Adrenal gland (tissue), 19 donors: ENCODE measurements at places on chromosomes 5 and 9. TPM values are rescaled to one million over a fixed set of nuclear protein-coding genes. Genes with fewer than 3 reads are reported as not detected.

FOXD4 gene
- total RNA-seq, result 0.41 TPM

LCN15 gene
- total RNA-seq, result not detected

GARIN3 gene
- not detected for total RNA-seq

SH3GL2 gene
- total RNA-seq, result not detected

ACSL6 gene
- total RNA-seq, result 7.8 TPM

GPR151 gene
- total RNA-seq, result not detected

NRG2 gene
- total RNA-seq, result 11.0 TPM

NRARP gene
- 1.3 TPM for total RNA-seq

FOXD4L4 gene
- not detected for total RNA-seq

GSN gene
- 439 TPM for total RNA-seq

QRFP gene
- not detected for total RNA-seq

GM2A gene
- total RNA-seq, result 62.6 TPM

SETD9 gene
- not detected for total RNA-seq

SLC44A1 gene
- total RNA-seq, result 52.8 TPM

LRRTM2 gene
- total RNA-seq, result not detected

SPINK6 gene
- total RNA-seq, result not detected

IL13 gene
- total RNA-seq, result not detected

F2RL1 gene
- total RNA-seq, result 4.0 TPM

PTGDS gene
- 96.1 TPM for total RNA-seq

PCDHGA6 gene
- 2.0 TPM for total RNA-seq

PPP3R2 gene
- total RNA-seq, result not detected

NR2F1-AS1 gene
- total RNA-seq, result 13.2 TPM

GGTA1 gene
- 13.9 TPM for total RNA-seq

BRD3OS gene
- 32.8 TPM for total RNA-seq

CAMK4 gene
- 6.0 TPM for total RNA-seq

SH2D3C gene
- 13.0 TPM for total RNA-seq

DEPDC1B gene
- 0.32 TPM for total RNA-seq

ARAP3 gene
- 3.0 TPM for total RNA-seq

PCDHGA10 gene
- total RNA-seq, result 9.7 TPM

GZMA gene
- total RNA-seq, result 5.1 TPM

PCA3 gene
- total RNA-seq, result not detected

ZDHHC12 gene
- 56.6 TPM for total RNA-seq

ELL2 gene
- 24.8 TPM for total RNA-seq

IRX4 gene
- total RNA-seq, result not detected

FGF10 gene
- 1.5 TPM for total RNA-seq

APBA1 gene
- total RNA-seq, result 3.4 TPM

SNCAIP gene
- total RNA-seq, result 2.6 TPM

IFNA13 gene
- not detected for total RNA-seq

TPPP gene
- total RNA-seq, result 5.2 TPM

ZFYVE16 gene
- 34.3 TPM for total RNA-seq

AQP7 gene
- total RNA-seq, result 2.0 TPM

ARHGEF37 gene
- 3.2 TPM for total RNA-seq

ECM2 gene
- total RNA-seq, result 12.7 TPM

TUSC1 gene
- total RNA-seq, result 31.0 TPM

RGS7BP gene
- total RNA-seq, result 11.1 TPM

CARTPT gene
- 0.60 TPM for total RNA-seq

RANBP3L gene
- 1.7 TPM for total RNA-seq

DBH gene
- 3.9 TPM for total RNA-seq

PAEP gene
- total RNA-seq, result 0.17 TPM

JAK2 gene
- total RNA-seq, result 13.5 TPM

CBY3 gene
- not detected for total RNA-seq

C9orf50 gene
- not detected for total RNA-seq

ANKRD20A1 gene
- 2.9 TPM for total RNA-seq

ABLIM3 gene
- total RNA-seq, result 12.3 TPM

SMIM32 gene
- total RNA-seq, result not detected

GFI1B gene
- total RNA-seq, result 0.46 TPM

PDCD1LG2 gene
- total RNA-seq, result 5.5 TPM
